Stimulated activated CD8-positive, alpha-beta memory T cell treated with anti-CD3 and anti-CD28 coated beads, Interleukin-15, amount 100 ng/mL, for 4 hours (primary cell): ENCODE measurements at places on chromosomes 16 and 17.

GRCh38 chr16:3598236-3598635 lies 13.2 kb downstream of the SLX4 start:
- DNase-seq = no peak

DNA sequence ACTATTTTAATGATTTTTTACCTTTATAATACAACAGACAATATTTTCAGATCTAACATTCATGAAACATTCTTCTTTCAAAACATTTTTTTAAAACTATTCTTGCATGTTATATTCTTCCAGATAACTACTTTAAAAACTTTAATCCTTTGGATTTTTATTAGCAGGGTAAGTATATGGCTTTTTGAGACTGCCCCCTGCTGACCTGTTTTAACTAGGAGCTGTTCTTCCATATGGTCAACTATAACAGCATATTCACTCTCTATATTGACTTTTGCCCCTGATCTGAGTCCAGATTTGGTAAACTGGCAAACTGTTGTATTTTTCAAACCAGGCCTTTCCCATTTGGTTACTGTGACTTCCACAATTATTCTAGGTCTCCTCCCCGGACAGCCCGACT lies 16.5 kb downstream of the ZNF18 start:
- no peak for DNase-seq

DNA sequence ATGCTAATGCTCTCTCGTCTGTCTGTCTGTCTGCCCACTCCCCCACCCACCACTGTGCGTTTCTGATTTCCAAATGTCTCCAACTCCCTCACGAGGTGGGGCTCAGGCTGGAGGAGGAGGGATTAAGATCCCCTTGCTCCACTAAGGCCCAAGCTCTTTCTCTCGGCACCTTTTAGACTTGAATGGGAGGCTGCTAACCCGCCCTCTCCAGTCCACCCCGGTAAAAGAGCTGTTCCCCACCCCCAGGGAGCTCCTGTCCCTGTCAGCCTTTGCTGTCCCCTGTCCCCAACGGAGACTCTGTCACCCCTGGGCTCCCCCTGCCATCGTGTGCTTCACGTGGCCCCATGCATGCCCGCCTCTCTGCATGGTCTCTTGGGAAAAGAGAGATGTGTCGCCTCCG lies 68.5 kb upstream of the PLCG2 start:
- no peak for DNase-seq

DNA sequence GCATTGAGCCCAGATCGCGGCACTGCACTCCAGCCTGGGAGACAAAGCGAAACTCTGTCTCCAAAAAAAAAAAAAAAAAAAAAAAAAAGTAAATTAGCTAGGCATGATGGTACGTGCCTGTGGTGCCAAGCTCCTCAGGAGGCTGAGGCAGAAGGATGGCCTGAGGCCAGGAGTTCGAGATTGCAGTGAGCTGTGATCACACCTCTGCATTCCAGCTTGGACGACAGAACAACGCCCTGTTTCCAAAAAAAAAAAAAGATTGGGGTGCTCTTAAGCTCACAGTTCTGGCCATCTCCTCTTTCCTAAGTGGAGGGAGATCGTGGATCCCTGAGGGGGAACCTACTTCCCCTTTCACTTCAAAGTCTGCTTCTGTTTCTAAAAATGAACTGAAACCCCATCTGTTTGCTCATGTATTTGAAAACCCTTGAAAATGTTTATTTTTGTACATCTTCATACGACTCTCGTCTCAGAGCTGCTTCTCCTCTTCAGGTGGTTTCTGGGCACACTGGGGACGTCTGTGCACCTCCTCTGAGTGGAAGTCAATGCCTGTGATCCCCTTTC lies 138.8 kb downstream of the PRKCA start:
- no peak for DNase-seq

DNA sequence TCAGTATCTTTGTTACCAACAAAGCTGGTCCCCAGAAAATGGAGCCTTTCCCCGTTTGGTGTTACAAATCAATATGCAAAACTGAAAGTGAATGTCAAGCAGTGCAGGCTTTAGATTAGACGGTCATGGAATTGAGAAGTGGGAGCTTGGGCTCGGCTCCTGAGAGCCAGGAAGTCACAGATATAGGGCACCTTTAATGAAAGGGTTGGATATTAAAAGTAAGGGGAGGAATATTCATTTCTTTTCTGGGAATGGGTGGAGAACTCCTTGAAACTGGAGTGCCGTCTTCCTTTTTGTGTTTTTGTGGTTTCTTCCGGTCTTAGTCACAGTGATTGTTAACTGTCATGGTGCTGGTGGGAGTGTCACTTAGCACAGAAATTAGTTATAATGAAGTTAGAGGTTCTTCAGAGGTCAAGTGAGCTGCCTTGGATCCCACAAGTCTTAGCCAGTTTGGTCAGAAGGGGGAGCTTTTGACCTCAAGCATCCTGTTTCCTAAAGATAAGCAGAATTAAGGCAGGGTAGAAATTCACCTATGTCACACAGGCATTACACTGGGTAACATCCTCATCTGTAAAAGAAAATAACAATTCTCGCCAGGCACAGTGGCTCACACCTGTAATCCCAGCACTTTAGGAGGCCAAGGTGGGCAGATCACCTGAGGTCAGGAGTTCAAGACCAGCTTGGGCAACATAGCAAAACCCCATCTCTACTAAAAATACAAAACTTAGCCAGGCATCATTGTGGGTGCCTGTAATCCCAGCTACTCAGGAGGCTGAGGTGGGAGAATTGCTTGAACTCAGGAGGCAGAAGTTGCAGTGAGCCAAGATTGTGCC lies 9.6 kb upstream of the EIF1 start:
- peak; percentile 56 for DNase-seq

- DNase-seq = no peak
Observed at GRCh38 chr16:8865145-8865882, 3.5 kb downstream of the CARHSP1 start.

GRCh38 chr16:77469634-77470033 lies 34.8 kb upstream of the ADAMTS18 start:
- no peak for DNase-seq

DNA sequence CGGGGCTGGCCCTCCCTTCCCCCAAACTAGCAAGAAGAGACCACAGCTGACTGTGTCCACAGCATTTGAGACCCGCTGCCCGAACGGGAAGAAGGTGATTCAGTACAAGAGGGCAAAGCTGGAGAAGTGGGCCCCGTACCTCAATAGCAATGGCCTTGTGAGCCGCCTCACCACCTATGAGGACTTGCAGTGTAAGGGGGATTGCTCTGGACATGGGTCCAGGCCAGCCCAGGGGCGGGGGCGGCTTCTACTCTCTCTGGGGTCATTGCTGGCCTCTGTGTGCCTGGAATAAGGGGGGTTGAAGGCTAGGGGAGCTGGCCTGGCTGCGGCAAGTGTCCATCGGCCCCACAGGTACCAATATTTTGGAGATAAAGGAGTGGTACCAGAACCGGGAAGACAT lies 12.9 kb upstream of the KATNB1 start:
- no peak for DNase-seq

GRCh38 chr17:68248891-68249290 lies 1.0 kb downstream of the AMZ2 start:
- no peak for DNase-seq

- DNase-seq = no peak
Observed at GRCh38 chr17:46911311-46911710, 11.6 kb upstream of the GOSR2 start.

- DNase-seq = no peak
Observed at GRCh38 chr16:27515874-27516353, 33.8 kb downstream of the GTF3C1 start.

DNA sequence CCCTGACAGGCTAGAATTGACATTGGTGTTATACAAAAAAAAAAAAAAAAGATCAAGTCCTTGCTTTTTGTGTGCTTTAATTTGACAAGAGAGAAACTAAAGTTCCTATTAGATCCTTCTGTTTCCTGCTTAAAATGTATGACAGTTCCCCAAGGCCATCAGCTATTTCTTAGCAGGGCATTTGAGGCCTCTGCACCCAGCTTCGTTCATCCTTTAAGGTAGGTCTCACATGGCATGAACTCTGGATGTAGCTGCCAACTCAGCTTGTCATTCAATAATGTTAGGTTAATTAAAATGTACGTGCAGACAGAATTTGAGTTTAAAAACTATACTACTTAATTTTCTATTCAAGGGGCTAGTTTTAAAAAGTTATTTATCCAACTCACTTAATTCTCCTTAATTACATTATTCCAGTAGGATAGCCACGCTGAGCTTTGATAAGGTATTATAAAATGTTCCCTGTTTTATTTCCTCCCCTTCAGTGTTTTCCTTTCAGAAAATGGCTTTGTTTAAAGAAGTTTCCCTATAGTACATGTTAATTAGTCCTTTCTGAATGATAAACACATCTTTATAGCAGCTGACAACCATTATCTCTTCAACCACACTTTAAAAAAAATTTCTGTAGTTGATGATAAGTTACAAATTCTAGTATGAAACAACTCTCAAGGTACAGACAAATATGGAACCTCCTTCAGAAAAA lies 1.2 kb upstream of the RFFL start:
- DNase-seq = no peak

- no peak for DNase-seq
Observed at GRCh38 chr17:68489919-68490318, 22.3 kb upstream of the PRKAR1A start.

DNA sequence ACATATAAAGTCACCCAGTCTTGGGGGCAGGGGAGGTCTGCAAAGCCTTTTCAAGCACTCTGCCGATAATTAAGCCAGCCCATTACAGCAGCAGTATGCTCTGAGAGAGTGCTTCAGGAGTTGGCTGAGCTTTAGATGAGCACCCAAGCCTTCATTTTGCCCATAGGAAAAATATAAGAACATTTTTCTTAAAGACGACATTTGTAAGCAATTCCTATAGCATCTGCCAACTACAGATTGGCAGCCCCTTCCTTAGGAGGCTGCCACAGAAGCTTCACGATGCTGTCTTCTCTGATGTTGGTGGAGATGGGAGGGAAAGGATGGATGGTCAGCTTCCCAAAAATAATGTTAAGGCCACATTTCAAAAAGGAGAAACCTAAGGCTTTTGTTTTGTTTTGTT lies 367.5 kb downstream of the XYLT1 start:
- DNase-seq = no peak

- no peak for DNase-seq
Observed at GRCh38 chr17:28841901-28842281, 699 bp downstream of the FAM222B start.

GRCh38 chr16:23423496-23424049 lies 29.4 kb downstream of the COG7 start:
- DNase-seq = no peak

DNA sequence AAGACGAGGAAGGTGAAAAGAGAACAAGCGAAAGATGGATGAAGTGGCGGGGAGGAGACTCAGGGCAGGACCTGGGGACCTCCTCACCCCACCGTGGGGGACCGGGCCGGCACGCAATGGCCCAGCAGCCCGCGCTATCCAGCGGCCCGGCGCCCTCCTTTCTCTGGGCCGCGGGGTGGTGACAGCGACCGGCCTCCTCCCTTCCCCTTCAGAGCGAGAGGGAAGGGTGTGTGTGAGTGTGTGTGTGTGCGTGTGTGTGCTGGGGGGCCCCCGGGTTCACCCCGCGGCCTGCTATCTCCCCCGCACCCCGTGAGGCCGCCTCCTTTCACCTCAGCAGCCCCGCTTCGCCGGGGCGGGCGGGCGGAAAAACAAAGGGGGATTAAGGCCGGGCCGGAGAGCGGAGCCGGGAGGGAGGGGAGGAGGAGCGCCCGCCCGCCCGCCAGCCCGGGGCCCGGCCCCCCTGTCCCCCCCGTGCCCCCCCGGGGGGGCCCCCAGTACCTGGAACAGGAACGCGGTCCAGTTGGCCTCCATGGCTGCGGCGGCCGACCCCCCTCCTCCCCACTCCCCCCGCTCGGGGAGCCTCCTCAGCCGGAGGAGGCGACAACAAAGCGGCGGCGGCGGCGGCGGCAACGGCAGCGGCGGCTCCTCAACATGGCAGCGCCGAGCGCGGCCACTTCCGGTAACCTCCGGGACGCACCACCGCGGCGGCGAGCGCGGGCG lies at the start of gene VEZF1:
VEZF1 (minus strand) TSS at position 674 of the 720 bp plus-strand sequence; CDS start at position 531, 143 bp downstream.
- DNase-seq = peak; percentile 65

DNA sequence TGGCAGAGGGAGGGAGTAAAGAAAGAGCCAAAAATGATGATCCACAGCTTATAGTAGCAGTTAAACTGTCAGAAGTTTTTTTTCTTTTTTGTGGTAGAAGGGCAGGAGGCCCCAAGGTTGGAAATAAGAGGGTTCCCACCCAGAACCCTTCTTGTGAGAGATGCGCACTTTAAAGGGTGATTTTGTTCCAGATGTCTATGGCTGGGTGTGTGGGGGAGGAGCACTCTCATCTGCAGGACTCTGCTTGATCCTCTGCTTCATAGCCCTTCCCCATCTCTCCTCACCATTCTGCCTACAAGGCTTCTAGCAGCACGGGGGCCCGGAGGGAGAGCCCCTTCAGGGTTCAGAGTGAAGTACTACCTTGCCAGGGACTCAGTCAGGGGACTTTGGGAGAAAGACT lies 6.4 kb downstream of the ATXN1L start:
- no peak for DNase-seq

DNA sequence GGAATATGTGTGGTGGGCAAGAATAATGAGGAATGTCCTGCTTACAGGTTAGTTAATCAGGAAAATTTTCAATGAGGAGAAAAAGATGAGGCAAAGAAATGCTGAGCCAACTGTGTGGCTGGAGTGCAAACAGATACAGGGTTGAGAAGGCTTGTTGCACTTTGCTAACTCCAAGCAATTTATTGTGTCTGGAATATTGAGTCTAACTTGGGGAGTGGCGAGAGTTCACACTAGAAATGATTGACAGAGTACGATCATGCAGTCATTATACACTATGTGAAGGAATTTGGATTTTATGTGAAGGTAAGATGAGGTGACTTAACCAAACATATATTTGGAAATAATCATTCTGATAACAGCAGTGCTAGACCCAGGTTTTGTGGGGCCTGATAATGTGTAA lies 185.0 kb upstream of the ELAC2 start:
- no peak for DNase-seq

- DNase-seq = no peak
Observed at GRCh38 chr16:70480127-70481105, 26.0 kb downstream of the FCSK start.

DNA sequence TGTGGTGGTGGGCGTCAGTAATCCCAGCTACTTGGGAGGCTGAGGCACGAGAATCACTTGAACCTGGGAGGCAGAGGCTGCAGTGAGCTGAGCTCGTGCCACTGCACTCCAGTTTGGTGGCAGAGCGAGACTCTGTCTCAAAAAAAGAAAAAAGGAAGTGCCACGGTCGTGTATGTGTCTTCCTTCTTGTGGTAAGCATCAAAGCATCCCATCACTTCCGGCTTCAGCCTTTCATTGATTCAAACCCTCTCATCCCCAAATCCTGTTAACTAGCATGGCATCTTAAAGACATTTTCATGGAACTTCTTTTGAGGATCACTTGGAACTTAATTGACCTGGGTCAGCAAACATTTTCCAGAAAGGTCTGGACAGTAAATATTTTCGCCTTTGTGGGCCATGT lies 126.2 kb downstream of the CPPED1 start:
- no peak for DNase-seq

DNA sequence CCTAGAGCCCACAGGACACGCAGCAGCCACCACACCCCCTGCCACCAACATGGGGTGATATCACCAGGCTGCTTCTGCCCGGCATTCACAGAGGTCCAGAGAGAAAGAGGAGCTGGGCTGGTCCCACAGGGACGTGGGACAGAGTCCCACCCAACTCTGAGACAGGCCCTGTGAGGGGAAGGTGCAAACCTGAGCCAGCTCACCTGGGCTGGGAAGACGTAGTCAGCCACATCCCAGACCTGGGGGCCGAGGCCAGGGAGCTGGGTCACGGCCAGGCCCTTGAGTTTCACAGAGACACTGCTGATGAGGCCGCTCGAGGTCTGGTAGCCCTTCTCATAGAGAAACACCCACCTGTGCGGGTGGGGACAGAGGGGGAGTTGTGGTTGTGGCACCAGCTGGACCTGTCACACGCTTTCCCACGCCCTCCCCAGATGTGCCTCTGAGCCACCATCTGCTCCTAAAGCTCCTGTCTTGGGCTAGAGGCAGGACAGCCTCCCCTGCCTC lies 11.2 kb downstream of the P2RX1 start:
- DNase-seq = no peak

GRCh38 chr17:74002241-74002640 lies 201.2 kb upstream of the RPL38 start:
- no peak for DNase-seq
